ENCODE measurements at places on chromosomes 2 and 18.

DNA sequence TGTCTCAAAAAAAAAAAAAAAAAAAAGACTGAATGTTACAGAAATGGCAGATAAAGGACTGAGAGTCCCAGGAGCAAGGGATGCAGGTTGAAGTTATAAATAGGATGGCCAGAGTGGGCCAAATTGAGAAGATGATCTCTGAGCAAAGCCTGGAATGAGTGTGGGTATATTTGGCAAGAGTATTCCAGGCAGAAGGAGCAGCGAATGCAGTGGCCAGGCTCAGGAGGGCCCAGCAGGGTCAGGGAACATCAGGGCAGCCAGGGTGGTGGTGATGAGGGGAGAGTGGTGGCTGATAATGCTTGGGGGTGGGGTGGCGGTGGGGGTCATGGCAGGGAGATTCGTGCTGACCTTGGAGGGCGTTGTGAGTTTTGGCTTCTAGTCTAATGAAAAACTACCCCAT lies 141.3 kb upstream of the AGAP1 start:
- no peak for DNase-seq

DNA sequence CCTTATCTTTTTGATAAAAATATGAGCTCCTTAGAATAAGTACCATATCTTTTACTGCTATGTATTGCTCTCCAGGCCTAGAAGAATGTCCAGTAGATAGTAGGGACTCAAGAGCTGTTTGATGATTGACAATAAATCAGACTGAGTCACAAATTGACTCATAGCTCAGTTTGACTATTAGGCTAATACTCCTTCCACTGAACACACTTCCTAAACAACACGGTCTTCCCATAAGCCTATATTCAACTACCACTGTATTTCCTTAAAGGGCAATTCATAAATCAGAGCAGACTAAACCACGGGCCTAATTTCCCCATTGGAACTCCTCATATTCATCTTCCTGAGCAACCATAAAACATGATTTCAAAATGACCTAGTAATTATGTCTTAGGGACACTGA lies 258.5 kb downstream of the ALK start:
- no peak for DNase-seq

DNA sequence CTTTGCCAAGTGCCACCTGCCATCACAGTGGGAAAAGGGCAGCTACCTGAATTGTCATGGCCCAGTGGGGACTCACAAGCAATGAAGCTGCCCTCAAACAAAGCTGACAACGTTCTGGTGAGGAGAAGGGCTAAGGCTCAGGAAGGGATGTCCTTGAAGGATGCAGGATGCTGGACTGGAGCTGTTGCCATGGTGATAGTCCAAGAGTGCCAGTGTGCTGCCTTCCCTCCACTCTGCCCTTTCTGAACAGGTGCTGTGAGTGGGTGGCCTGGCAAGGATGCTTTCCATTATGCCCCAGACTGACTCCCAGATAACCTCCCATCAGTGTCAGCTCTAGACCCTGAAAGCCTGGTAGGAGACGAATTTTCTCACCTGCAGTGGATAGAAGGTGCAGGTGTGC lies 137.8 kb upstream of the GYPC start:
- no peak for DNase-seq

- DNase-seq = peak; percentile 52
These were observed at the start of gene LYPD6B for GRCh38 chr2:149038442-149039212. Gene LYPD6B, plus strand, starts transcription at chr2:149038699. Its CDS starts 92,250 bp downstream, at chr2:149130949.

DNA sequence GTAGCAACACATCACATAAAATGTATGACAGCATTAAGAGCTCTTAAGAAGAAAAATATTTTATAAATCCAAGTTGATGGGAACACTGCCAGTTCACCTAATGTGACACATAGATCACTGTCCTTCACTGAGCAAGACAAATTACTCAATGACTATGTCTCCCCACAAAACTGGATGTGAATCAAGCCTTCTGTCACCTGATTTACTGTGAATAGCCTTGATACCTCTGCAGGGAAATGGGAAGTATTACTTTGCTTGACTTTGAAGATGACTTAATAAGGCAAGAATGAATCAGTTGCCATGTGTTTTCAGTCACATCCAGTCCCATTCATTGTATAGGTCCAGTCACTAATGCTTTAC lies 94.6 kb downstream of the NYAP2 start:
- no peak for DNase-seq

GRCh38 chr2:175872721-175873120 lies 129.3 kb downstream of the LNPK start:
- DNase-seq = no peak

- no peak for DNase-seq
These were observed 9.8 kb downstream of the FBXO11 start for GRCh38 chr2:47896450-47896968.

All from GM12892 (cell line).